ENCODE measurements at places on chromosomes 13 and 19.

DNA sequence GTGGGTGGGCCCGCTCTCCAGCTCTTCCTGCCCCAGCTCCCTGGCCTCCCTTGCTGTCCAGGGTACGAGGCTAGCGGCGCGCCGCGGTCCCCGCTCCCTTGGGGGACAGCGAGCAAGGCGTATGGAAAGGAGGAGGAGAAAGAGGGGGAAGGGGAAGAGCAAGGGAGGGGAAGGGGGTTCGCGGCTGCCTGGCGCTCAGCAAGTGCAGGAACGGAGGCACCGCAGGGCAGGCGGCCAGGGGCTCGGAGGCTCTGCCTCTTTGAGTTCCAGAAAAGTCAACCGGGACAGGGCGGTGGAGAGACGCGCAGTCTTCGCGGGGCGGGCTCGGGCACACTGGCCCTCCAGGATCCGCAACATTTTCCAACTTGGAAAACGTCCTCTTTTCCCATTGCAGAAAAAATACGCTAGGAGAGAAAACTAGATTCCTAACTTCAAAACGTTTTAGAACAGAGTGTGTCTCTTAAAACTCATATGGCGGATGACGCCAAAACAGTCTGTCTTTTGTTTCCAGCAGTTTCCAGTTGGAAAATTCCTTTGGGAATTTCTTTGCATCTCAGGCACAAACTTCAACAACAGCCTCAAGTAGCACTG is 23.1 kb upstream of the TNFRSF19 start:
- DNase-seq: no peak

- no peak for DNase-seq
Observed at GRCh38 chr13:74301258-74301935, 167.2 kb upstream of the KLF12 start.

- DNase-seq: no peak
Observed at GRCh38 chr13:112693831-112694497, 4.1 kb downstream of the ATP11A start.

DNA sequence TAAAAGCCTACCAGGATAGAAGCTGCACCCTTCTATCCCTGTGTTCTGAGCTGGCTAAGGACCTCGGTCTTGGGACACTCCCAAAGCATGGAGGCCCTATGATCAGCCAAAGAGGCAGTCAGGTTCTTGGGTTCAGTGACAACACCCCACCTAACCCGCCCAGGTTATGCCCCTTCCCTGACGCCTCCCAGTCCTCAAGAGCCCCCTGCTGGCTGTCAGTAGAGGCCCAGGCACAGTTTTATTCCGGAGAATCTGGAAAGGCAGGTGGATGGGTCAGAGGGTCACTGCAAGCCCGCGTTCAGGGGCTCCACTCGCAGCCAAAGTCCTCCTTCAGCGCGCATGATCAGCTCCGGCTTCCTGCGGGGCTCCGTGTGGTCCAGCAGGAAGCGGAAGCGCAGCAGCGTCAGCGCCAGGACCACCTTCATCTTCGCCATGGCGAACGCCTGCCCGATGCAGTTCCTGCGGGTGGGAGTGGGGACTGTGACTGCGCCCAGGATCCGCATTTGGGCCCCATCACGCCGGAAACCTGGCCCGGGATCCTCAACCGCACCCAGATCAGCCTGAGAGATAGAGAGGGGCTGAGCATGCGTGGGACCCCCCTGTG is 22.3 kb downstream of the OR10H3 start:
- no peak for DNase-seq

DNA sequence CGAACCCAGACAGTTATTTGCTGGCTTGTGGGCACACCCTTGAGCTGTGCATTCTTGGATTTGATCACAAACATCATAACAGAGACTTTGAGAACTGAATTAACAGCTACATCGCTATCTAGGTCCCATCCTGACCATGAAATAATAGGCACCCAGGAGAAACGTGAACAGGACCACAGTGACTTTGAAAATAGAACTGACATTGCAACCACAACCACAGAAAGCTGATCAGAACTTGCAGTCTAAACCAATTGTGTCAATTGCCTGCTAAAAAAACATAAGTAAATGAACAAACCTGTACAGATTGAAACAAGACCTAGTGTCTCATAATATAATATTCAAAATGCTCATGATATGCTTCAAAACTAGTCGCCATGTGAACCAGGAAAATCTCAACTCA is 18.3 kb upstream of the KATNAL1 start:
- DNase-seq: no peak

GRCh38 chr13:25037057-25037813 is 58.7 kb upstream of the PABPC3 start:
- DNase-seq: peak; percentile 76

GRCh38 chr13:71785361-71785760 is 81.6 kb downstream of the DACH1 start:
- no peak for DNase-seq

- DNase-seq: no peak
Observed at GRCh38 chr13:31282741-31283455, 83.1 kb downstream of the B3GLCT start.

DNA sequence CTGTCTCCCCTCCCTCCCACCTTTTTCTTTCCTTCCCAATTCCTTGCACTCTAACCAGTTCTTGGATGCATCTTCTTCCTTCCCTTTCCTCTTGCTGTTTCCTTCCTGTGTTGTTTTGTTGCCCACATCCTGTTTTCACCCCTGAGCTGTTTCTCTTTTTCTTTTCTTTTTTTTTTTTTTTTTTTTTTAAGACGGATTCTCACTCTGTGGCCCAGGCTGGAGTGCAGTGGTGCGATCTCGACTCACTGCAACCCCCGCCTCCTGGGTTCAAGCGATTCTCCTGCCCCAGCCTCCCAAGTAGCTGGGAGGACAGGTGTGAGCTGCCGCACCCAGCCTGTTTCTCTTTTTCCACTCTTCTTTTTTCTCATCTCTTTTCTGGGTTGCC is 6.9 kb downstream of the MYADM start:
- DNase-seq: no peak

GRCh38 chr13:48488995-48489394 is 43.9 kb downstream of the RCBTB2 start:
- DNase-seq: no peak

DNA sequence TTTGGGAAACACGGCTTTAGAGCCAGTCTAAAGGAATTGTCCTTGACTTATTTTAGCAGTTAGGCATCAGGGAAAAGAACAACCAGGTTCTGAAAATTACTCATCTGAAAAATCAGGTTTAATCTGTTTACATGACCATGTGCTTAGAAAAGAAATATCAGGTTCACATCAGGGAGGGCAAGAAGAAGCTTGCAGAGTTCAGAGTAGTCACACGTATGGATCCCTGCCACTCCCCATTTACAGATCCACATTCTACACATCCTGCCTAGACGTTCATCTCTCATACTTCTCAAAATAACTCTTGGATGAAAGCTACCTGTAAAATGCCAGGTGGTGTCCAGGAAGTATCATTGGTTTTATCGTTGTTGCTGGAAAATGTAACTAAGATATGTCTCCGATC is 14.0 kb upstream of the PHF11 start:
- no peak for DNase-seq

DNA sequence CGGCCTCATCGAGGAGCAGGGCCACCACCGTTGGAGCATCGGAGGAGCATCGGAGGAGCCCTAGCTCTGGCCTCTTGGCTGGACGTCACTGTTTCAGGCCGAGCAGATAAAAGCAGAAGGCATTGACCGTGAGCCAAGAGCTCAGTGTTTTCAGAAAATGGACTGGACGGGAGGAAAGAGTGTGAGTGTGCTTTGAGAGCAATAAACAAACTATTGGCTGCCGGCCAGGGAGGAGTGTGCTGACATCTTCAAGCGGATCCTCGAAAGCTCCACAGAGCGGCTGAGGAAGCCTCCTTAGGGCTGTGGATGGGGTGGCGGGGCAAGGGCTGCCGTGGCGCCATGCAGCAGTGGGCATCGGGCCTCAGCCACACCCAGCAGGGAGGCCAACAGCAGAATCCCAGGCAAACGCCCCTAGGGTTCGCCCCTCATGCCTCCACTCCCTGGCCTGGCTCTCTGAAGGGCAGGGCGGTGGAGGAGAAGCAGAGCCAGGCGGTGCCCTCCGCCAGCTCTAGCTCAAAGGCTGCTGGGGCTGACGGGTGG is 41.8 kb downstream of the IRS2 start:
- no peak for DNase-seq

- no peak for DNase-seq
Observed at GRCh38 chr13:79314652-79315051, 91.4 kb downstream of the RBM26 start.

- no peak for DNase-seq
Observed at GRCh38 chr19:48470856-48471255, 1.7 kb downstream of the CYTH2 start.

DNA sequence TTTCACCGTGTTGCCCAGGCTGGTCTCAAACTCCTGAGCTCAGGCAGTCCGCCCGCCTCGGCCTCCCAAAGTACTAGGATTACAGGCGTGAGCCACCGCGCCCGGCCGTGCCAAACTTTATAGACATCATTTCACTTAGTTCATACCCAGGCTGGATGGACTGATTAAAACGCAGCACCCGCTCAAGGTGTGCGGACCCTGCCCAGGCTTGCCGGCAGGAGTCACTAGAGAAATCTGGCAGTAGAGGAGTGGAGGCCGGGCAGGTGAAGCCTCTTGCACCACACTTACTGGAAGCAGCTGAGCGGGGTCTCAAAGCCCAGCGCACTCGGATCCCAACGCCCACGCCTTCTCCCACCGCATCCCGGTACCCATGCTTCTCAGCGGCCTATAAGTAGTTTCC is 11.4 kb downstream of the PTGIR start:
- DNase-seq: no peak

DNA sequence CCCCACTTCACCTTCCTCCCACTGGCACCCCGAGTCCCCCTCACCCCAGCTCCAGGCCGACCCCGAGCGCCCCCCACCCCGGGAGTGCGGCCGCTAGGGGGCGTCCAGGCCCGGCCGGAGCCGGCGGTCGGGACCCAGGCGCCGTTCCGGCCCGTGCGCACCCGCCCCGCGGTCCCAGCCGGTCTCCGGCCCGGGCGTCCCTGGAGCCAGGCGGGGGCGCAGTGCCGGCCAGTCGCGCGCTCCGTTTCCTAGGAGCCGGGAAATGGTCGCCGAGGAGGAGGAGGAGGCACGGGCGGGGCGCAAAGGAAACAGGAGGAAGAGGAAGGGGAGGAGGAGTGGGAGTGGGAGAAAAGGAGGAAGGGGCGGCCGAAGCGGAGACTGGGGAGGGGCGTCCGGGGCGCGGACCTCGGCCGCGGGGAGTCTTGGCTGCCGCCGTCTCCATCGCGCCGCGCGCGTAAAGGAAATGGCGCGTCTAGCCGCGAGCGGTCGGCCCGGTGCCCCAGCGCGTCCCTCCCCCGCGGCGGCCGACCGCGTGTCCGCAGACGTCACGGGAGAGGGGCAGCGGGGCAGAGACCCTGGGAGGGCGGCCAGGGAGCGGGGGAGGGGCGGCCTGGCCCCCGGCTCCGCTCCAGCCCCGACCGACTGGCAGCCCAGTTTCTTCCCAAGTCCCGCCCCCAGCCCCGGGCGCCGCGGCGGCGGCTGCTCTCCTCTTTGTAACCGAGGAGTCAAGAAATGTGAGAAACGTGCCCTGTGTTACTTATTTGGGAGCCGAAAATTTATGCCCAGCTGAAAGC is 1.1 kb upstream of the KCTD15 start:
- peak; percentile 77 for DNase-seq

DNA sequence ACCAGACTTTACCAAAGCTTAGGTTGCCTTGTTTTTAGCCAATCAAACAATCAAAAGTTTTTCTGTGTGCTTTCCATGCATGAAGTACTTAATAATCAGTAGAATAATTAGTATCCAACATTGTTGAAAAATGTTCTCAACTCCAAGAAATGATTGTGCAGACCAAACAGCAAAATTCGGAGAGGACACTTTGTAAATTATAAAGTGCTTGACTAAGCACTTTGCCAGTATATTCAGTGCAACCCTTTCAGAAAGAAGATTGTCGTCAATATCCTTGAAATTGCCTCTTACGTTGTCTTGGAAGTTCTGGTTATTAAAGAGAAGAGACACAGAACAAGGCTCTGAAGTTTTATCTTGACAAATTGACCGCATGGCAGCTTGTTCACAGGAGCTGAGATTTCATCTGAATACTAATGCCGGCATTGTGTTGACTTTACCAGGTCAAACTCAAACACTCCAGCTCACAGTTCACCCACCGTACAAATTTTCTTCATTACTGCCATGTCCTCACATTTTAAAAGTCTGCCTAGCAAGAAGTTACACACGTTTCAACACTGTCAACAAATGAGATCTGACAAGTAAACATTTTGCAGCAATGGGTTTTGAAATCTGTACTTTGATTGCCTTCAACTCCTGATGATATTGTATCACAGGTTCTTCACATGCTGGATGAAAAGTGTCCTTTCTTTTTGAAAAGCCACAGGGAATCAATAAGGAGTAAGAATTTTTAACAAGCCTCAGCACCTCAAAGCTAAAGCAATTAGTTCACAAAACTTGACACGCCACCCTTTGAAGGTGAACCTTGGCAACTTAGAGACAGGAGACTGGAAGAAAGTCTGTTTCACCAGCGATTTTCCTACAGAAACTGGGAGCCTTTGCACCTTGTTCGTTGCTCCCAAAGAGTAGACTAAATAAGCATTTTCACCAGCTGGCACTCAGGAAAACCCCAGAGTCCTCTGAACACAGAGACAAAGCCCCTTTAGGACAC is 150.9 kb downstream of the RFC3 start:
- no peak for DNase-seq

DNA sequence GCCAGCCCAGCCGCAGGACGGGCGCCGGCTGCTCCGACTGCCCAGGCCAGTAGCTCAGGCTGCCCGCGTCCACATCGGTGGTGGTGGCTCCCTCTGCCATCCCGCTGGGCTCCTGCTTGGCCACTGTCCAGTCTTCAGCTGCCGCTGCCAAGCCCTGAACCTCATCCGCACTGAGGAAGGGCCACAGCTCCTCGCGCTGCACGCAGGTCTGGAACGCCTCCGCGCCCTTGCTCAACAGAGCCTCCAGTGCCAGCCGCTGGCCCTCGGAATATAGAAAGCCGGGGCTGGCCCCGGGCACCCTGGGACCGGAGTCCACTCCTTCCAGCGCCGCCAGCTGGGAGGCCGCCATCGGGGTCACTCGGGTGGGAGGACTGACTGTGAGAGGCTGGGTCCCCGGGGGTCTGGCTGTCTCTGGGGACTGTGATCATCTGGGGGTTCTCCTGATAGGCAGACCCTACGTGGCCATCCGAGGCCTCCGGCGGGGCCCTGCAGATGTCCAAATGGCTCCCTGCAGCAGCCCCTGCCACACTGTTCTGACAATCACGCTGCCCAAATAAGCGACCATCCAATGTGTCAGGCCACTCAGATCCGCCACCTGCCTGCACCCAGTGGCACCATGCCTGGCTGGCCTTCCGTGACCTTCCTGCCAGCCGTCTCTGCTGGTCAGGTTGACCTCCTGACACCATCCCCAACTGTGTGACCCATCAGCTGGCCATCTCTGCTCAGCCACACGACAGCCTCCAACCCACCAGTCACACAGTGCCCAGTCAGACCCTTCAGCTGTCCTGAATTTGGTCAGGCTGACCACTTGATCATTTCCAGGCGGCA is 1.6 kb downstream of the FAM83E start:
- DNase-seq: no peak

Measured in RKO (cell line).